Frontal cortex (tissue), 4 donors: ENCODE measurements at places on chromosomes 16 and 17. TPM values are rescaled to one million over a fixed set of nuclear protein-coding genes. Genes with fewer than 3 reads are reported as not detected.

The MT1H gene
- total RNA-seq, result not detected

The FOXN1 gene
- not detected for total RNA-seq

GRCh38 chr17:39547713-39548478, 59.8 kb downstream of the NEUROD2 start:
- DNase-seq, result no peak

GRCh38 chr16:75028544-75029135, 29.8 kb downstream of the ZNRF1 start:
- no peak for DNase-seq

DNA sequence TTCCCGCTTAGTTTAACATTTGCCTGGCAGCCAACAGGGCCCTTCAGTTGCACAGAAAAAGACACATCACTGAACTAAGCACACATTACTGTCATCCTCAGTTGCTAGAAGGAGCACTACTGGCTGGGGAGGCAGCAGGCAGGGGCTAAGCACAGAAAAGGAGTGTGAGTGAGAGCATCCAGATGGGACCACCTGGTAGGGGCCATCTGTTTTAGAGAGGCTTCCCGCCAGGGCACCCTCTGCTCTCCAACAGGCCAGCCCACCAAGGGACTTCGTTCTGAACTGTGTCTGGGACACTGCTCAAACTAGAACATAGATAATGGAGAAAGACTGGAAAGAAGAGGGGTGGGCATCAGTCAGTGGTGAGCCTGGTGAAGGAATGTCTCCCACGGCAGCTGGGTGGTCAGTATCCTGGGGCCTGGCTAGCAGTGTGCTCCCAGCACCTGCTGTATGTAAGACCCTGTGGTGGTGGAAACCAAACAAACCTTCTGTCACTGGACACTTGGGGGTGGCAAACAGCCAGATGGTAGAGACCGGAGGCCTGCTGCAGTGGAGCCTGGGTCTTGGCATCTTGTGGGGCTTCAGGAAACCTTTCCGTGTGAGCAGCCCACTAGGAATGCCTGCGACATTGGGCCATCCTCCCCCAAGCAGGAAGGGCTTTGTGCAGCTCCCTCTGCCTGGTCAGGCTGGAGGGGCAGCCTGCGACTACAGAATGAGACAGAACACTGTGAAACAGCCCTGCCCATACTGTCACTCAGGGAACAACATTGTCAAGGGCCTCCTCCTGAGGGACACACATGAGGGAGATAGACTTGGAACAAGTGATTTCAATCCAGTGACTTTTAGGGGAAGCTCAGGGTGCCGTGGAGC, 12.8 kb upstream of the RANGRF start:
- no peak for DNase-seq

GRCh38 chr16:1670371-1670770, 7.7 kb upstream of the JPT2 start:
- no peak for DNase-seq

DNA sequence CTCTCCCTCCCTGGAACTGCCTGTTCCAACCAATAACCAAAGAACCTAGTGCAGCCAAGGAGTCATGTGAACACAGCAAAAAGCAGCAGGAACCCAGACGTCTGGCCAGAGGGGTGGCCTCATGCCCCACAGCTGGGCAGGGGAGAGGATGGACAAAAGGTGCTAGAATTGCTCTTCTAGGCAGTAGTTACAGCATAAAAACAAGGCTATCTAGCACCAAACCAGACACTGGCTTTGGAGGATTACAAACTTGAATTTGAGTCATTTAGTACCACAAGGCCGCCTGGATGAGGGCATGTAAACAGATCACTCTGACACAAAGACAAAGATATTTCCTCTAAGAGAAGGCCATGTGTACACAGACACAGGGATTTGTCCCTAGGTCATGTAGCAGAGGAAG, 423.3 kb upstream of the MAF start:
- no peak for DNase-seq
